ENCODE measurements at places on chromosomes 1 and 21.

DNA sequence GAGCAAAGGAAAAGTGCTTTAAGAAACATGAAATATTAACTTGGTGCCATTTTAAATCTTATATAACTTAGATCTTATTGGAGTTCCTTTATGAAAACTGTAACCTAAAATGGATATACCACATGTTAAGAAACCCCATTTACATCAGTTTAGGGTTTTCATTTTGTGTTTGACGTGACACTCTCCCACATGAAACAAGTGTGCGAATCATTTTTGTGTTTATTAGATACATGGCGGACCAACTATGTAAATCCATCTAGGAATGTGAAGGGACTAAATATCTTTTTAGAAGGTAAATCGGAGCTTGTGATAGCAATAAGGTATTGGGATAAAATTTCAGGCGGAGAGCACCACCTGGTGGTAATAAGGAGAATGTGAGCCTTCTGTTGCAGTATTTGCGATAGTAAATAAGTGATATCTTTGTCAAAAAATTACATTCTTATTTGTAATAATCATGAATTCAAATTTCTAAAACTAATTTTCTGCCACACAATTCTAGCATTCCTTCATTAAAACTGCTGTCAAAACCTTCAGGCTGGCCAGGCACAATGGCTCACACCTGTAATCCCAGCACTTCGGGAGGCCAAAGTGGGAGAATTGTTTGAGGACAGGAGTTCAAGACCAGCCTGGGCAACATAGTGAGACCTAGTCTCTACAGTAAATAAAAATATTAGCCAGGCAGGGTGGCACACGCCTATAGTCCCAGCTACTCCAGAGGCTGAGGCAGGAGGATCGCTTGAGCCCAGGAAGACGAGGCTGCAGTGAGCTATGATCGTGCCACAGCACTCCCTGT, 31.3 kb downstream of the SMAP2 start:
- peak; percentile 27 for DNase-seq

DNA sequence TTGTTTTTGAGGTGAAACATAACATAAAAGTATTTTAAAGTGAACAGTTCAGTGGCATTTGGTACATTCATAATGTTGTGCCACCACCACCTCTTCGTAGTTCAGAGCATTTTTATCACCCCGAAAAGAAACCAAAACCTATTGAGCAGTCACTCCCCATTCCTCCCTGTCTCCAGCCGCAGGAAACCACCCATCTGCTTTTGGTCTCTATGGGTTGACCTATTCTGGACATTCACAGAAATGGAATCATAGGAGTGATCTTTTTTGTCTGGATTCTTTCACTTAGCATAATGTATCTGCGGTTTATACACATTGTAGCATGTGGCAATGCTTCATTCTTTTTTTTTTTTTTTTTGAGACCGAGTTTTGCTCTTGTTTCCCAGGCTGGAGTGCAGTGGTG, 141.2 kb downstream of the VPS13D start:
- no peak for DNase-seq

DNA sequence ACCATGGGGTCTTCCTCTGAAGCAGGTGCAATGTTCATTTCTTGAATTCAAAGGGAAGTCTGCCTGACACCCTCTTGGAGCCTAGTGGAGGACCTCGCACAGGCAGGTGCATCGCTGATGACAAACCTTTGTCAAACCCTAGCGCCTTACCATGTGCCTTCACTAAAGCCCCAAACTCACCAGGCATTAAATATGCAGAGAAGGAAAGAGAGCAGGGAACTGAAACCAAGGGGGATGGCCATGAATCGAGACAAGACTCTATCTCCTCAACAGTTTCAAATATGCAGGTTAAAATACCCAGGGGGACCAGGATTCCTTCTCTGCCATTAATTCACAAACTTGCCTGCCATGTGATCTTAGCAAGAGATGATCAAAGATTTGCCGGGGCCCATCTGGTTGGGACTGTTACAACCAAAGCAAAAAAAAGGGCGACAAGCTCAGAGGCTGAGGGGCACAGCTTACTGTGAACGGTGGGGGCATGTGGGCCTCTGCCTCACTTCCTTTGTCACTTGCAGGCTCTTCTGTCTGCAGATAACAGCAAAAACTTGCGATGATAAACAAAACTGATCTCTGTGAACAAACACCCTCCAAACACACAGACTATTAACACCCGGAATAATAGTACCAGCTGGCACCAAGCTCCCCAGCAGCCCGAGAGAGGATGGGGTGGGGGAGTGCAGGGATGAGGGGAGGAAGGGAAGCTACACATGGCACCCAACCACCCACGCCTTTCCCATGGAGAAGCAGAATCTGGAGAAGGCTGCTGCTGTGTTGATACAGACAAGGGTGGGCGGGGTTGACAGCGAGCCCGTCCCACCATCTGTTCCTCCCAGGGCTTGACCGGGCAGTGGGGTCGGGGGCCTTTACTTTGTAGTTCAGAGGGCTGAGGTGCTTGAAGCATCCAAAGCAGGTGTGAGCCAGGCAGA, 33.9 kb downstream of the TMEM63A start:
- no peak for DNase-seq

DNA sequence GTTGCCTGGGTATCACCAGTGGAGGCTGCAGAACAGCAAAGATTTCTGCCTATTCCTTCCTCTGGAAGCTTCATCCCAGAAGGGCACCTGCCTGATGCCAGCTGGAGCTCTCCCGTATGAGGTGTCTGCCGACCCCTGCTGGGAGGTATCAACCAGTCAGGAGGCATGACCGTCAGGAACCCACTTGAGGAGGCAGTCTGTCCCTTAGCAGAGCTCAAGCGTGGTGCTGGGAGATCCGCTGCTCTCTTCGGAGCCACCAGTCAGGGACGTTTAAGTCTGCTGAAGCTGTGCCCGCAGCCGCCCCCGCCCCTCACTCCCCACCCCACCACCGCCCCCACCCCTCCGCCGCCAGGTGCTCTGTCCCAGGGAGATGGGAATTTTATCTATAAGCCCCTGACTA, 23.1 kb upstream of the HFM1 start:
- DNase-seq: no peak

GRCh38 chr1:202692959-202693555, 17.2 kb downstream of the SYT2 start:
- peak; percentile 56 for DNase-seq

- DNase-seq: no peak
Observed at GRCh38 chr1:2809656-2810055, 8.2 kb upstream of the TTC34 start.

- DNase-seq: no peak
Observed at GRCh38 chr1:150999926-151000325, 6.8 kb downstream of the MINDY1 start.

GRCh38 chr1:64343823-64344190, 126.1 kb upstream of the CACHD1 start:
- no peak for DNase-seq
